ENCODE measurements at places on chromosomes 4 and X.
A peak's percentile ranks its signal among the peaks of the same experiment; 100 is the strongest.

- DNase-seq: no peak
Observed at GRCh38 chrX:111848541-111848940, 27.4 kb upstream of the TRPC5OS start.

DNA sequence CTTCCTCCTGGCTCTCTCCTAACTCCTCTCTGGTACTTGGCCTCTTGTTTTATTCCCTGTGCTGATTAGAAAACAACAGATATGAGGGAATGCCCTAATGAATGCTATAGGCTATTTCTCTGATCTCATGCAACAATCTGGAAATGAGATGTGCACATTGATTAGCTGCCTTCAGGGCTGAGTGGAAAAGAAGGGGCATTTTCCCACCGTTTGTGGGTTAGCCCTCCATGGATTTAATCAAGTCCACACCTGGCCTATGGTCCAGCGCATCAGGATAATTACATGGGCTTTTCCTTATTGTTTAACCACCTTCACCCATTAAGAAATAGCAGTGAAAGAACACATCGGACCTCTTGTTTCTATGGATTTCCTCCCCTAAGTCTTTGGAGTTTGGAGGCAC is 70.0 kb downstream of the CAPN6 start:
- no peak for DNase-seq

- DNase-seq: no peak
Observed at GRCh38 chr4:106775636-106776035, 260.5 kb downstream of the DKK2 start.

GRCh38 chrX:55907968-55908607 is 190.5 kb downstream of the RRAGB start:
- peak; percentile 51 for DNase-seq

- DNase-seq: no peak
Observed at GRCh38 chr4:86242677-86243076, 117.2 kb downstream of the MAPK10 start.

DNA sequence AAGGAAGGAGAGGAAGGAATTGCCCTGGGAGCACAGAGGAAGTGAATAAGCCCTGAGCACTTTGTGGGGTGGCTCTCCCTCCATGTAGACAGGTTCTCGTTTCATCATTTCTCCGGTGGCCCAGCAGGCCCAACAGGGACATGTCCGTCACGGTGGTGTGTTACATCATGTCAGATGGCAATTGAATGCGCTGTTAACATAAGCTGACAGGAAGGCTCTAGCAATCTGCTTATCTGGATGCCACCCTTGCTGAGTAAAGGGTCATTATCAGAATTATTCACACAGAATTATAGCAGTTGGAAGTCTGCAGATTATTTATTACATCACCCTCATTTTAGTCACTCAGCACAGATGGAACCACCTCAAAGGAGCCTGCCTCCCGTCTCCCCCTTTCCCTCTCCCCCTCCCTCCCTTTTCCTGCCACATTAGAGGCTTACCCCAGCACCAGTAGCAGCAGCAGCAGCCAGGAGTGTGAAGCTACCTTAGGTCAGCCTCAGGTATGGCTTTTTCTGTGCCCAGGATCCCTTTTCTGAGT is 124.3 kb upstream of the TRIM2 start:
- no peak for DNase-seq

DNA sequence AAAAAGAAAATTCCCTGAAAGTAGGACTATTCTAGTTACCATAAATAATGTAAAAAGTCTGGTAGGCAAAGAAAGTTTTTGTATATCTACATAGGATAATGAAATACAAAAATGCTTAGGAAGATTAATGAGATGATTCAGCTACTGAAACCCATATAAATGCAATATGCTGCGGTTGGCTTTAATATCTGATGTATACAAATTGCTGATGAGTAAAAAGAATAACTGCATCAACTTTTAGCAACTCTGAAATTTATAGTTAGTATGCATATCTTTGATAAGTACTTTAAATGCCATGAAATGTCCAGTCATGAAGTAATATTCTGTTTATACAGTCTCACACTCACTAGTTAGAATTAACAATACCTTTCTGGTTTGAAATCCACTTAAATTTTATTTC is 404.8 kb downstream of the TLL1 start:
- DNase-seq: peak; percentile 58

- DNase-seq: no peak
Observed at GRCh38 chr4:41181037-41181436, 33.3 kb downstream of the APBB2 start.

All from fibroblast of skin of scalp (primary cell).